ENCODE measurements at places on chromosomes 1 and 21.

GRCh38 chr1:234973426-234974250 lies 155.0 kb downstream of the TOMM20 start:
- DNase-seq: no peak

DNA sequence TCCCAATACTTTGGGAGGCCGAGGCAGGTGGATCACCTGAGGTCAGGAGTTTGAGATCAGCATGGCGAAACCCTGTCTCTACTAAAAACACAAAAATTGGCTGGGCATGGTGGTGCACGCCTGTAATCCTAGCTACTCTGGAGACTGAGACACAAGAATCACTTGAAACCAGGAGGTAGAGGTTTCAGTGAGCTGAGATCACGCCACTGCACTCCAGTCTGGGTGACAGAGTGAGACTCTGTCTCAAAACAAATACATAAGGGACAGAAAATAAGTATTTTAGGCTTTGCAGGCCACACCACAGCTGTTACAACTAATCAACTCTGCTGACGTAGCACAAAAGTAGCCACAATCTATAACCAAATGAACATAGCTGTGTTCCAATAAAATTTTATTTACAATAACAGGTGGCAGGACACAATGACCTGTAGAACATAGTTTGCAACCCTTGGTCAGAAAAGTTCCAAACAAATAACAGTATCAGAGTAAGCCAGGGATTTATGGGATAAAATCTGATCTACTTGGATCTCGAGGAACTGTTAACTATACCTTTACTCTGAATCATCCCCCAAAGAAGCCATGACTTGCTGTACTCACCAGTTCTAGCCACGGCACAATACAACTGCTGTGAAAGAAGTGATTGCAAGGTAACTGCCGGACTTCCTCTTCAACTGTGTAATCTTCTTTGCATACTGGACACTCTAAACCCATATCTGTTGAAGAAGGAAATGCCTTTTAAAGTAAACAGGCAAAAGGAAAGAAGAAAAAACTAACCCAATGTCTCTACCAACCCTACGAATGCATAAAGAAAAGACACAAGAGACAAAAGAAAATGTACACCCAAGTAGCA lies 28.3 kb downstream of the CD160 start:
- DNase-seq: no peak

GRCh38 chr21:36117286-36117741 lies 17.6 kb upstream of the CBR3 start:
- no peak for DNase-seq

DNA sequence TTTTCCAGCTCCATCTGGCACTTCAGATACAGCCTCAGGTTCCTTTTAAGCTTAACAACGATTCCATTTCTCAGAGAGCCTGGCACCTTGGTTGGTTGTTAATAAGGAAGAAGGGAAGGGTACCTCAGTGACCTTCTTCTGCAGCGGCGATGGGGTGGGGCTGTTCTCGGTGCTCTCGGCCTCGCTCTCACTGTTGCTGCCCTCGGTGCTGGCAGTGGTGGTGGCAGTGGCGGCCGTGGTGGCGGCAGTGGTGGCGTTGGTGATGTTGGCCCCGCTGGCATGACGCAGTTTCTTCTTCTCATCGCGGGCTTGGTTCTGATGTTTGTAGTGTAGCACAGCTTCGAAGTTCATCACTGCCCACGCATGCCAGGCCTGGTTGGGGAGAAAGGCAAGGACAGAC lies 30.7 kb upstream of the EXOSC10 start:
- no peak for DNase-seq

DNA sequence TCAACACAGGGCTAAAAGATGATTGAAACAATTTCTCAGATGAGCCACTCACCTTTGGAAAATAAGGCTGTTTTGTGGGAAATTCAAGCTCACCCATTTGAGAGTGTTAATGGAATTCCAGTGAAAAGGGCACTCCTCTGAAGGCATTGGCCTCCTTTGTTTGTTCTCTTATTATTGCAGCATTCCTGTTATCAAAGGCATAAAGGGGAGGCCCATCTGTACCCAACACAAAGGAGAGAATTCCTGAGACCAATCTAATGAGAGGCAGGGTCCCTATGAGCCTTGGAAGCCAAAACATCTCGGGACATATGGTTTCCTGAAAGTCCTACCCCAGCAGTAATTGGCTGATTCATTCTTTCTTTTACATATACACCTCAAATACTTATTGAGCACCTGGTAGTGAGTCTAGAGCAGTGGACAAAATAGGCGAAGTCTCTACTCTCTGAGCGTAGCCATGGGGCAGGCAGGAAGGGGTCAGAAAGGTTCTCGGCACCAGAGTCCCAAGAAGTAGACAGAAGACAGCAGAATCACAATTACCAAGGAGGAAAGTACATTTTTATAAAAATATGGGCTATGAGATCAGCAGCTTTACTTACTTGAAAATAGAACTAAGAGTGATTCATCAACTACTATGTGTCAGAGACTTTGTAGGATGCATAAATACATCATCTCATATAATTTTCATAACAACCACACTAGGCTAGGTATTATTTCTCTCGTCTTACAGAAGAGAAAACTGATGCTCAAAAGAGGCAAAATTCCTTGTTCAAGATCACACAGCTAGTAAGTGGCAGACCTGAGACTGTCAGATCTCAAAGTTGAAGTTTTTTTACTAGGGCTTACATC lies 218.7 kb downstream of the DAB1 start:
- DNase-seq: no peak

DNA sequence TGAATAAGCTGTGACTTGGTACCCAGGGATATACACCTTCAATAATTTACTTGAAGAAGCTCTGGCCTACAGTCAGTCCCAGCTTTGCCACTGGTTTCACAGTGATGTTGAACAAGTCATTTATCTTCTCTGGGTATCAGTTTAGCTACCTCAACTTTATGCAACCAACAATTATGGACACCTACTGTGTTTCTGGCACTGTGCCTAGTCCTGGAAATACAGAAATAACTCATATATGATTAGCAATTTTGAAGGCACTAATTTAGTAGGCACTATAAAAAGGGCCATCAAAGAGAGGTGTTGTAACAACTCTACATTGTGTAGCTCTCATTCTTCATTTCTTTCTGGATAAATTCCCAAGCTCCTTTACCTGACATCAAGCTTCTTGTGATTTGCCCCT lies 88.6 kb upstream of the SPATA6 start:
- no peak for DNase-seq

GRCh38 chr1:47181955-47182675 lies 7.7 kb downstream of the PDZK1IP1 start:
- no peak for DNase-seq

DNA sequence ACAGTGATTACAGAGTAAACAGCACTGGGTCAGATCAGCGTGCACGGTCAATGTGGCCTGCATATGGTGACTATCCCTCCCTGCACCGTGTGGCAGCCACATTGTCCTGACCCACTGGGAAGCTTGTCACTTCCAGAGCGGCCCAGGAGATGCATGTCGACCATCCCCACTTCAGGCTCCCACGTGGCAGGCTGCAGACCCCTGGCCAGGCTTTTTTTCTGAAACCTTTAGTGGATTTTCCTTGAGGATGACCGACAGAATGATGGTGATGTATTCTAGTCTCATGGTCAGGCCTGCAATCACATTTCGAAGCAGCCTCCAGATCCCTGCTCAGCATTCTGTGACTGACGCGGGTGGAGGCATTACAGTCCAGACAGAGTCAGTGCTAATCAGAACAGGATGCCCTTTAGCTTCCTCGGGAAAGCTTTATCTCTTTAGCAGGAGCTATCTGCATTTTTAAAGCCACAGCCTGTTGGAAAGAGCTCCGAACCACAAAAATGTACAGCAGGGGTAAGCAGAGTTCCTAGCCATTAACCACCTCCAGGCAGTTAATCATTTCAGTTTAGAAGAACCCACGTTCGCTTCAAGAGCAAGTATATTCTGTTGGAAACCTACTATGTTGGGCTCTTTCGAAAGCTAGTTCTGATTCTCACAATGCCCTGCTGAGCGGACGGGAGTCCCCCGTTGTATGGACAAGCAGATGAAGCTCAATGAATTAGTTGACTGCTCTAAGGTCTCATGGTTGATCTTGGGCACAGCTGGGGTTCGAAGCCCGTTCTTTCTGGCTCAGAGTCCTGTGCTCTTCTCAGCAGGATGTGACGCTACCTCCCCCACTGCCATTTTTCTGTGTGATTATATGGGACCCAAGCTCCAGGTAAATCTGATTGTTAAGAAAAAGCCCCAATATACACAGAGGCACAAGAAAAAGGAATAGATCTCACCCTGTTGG lies 56.5 kb downstream of the IRF2BP2 start:
- DNase-seq: no peak

DNA sequence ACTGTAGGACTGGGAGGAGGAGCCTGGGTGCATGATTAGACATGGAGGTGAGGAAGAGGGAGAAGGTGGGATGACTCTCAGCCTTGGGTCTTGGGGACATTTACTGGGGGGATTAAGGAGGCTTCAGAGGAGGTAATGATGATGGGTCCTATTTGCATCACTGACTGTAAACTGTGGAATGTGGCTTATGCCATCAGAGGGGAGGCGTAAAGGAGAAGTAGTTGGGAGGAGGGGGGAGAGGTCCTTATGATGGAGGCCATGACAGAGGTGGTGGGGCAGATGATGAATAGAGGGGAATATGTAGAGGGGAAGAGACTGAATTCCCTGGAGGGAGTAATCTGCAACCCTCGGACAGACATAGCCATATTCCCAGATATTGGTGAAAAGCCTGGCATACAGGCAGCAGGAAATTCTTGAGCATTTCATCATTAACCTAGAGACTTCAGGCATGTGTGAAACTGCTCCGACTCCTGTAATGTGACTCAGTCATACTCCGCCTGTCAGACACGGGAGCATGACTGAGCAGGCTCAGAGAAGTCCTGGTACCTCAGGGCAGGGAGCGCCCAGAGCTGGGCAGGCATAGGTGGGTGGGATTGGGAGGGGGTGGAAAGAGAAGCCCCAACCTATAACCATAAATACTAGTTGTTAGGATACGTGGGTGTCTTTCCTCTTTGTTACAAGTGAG lies 8.0 kb upstream of the LCE5A start:
- no peak for DNase-seq

- DNase-seq: no peak
Observed at GRCh38 chr21:46160907-46161632, 5.7 kb upstream of the FTCD start.

- no peak for DNase-seq
Observed at GRCh38 chr1:155123801-155124200, 3.9 kb upstream of the EFNA1 start.

DNA sequence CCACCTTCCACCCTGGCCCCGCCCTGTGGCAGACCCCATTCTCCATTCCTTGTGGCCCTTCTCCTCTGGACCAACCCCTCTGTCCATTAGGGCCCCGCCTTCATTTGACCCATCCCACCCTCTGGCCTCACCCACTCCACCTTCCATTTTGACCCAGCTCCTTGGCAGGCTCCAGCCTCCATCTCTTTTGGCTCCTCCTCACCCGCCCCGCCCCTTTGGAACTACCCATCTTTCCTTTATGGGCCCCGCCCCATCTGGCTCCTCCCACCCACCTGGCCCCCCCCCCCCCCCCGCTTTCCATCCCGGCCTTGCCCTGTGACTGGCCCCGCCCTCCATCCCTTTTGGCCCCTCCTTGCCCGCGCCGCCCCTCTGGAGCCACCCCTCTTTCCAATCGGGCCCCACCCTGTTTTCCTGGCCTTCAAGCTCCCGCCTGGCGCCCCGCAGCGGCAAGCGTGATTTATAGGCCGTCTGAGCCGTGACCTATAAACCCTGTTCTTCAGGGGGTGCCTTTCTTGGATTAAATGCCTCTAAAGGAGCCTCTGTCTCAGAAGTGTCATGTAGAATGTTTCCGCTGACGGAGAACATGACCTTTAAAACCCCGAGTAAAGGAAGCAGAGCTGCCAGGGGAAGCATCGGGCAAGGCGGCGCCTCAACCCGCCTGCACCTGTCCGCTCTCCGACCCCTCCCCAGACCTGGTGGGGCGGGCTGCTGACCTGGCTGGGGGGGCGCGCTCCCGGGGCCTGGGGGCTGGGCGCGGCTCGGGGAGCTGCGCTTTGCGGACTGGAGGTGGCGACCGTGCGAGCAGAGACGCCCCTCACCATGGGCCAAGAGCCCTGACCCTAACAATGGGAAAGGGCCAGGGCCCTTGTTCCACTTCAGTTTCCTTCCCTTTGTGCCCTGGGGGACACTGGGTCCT lies 178.0 kb downstream of the CAMTA1 start:
- DNase-seq: peak; percentile 39

GRCh38 chr1:76379506-76379905 lies 305.0 kb downstream of the ST6GALNAC3 start:
- DNase-seq: no peak

DNA sequence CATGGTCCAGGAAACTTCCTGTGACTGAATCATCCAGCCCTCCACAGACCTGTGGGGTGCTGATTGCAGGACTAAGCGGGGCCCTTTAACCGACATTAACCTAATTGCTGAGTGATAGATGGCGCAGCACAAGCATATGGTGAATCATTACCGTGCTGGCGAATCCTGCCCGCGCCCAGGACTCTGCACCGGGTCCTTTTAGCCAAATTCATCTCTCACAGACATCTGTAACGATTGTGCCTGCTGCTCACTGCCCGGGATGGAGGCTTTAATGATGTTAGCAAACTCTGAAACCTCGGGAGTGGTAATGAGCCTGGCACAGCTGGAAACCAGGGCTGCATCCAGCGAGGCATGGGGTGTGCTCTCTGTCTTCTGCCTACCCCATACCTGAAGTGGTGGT lies 147.3 kb upstream of the CD34 start:
- DNase-seq: no peak

DNA sequence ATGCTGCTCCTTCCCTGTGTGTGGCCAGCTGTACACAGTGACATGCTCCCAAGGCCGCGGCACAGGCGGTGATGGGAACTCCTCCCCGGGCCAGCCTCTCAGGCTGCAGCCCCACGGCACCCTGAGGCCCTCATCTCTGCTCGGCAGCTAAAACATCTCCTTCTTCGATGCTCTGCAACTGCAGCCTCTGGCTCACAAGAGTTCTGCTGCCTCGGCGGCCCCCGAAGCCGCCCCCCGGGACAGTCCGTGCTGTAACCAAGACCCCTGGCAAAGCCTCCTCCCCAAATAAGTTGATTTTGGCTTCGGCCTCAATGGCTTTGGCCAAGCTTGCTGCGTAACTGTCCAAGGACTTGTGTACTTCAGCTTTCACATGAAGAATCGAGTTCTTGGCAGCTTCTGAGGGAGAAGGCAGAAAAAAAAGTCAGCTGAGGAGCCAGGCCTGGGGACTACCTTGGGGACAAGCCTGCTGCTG lies 51.3 kb downstream of the GPR161 start:
- DNase-seq: no peak

DNA sequence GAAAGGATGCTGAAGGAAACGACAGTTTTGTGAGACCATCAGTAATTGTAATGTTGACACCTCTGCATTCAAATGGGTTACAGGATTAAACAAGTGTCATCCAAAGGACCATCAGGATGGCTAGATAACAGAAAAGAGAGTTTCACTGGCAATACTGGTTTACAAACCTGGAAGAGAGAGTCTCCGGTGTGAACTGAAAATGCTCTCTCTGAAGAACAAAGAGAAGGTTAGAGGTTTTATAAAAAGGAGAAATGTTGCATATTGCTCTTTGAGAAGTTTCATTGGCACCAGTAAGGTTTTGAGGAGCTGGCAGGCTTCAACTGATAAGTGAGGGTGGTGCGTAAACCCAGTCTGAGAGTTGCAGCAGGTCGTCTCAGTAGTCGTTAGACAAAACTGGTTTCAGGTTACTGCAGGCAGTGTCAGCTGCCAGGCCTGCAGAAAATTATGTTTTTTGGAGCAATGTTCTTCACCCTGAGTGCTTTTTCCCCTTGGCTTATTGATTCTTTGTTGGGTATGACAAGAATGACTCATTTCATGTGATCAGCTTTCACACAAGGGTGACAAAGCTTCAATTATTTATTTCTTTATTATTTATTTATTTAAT lies 42.2 kb downstream of the KCNK1 start:
- DNase-seq: no peak

Data from activated naive CD4-positive, alpha-beta T cell (primary cell).